ENCODE measurements at places on chromosomes 12 and 14.

DNA sequence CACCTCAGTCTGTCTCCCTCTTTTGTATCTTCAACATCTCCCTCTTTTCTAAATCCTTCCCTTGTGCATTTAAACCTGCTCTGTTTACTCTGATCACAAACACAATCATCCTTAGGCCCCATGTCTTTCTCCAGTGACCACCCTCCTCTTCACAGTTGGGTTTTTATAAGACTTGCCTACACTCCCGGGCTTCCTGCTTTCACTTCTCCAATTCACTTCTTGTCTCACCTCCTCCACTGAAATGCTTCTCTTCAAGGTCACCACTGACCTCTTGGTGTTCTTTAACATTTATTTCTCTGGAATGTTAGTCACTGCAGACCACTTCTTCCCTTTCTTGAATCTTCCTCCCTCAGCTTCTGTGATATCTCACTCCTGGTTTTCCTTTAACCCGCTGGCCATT, 8.7 kb upstream of the SMCO2 start:
- DNase-seq: no peak

DNA sequence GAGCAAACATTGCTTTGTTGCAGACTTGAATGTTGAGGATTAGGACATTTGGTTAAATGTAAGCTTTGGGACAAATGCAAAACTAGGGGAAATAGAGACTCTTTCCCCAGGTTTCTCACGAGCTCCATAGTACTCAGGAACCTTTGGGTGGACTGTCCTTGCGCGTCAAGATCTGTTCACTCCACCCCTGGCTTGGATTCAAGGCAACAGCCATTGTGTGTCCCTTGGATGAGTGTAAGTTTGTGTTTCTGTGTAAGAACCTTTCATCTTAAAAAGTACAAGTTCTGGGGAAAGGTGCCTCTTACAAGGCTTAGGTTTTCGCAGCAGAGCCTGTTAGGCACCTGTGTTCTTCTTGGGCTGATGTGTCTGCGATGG, 3.7 kb downstream of the SUSD6 start:
- DNase-seq: no peak

- no peak for DNase-seq
These were observed 36.3 kb downstream of the HMGA2 start for GRCh38 chr12:65860600-65860999.

- no peak for DNase-seq
These were observed 919.9 kb downstream of the FSCB start for GRCh38 chr14:43587183-43587582.

GRCh38 chr12:118979763-118980406, 1.5 kb upstream of the SRRM4 start:
- no peak for DNase-seq

GRCh38 chr14:73759183-73759713, 45.1 kb upstream of the PNMA1 start:
- DNase-seq: peak; percentile 91

DNA sequence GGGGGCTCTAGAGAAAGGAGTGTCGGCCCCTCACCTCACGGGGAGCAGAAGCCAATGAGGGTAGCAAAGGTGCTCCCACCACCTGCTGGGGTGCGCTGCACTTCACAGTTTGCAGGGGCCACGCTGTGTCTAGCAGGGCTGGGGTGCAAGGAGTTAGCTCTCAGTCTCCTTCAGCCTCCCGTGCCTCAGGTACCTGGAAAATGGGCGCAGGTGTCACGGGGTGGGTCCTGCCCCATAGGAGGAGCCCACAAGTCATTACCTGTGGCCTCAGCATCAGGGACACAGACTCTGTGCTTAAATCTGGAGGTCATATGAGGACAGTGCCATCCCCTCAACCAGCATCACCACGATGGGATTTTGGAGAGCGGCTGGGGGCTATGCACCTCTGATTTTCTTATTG, 326.7 kb downstream of the ADGRD1 start:
- peak; percentile 35 for DNase-seq

DNA sequence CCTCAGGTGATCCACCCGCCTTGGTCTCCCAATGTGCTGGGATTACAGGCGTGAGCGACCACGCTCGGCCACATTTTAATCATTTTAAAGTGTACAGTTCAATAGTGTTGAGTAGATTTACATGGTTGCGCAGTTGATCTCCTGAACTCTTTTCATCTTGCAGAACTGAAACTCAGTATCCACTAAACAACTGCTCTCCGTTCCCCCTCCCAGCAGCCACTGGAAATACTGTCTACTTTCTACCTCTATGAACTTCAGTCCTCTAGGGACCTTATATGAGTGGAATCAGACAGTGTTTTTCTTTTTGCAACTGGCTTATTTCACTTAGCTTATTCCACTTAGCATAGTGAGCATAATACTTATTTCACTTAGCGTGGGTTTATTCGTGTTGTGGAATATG, 53.7 kb downstream of the KCTD10 start:
- DNase-seq: no peak

DNA sequence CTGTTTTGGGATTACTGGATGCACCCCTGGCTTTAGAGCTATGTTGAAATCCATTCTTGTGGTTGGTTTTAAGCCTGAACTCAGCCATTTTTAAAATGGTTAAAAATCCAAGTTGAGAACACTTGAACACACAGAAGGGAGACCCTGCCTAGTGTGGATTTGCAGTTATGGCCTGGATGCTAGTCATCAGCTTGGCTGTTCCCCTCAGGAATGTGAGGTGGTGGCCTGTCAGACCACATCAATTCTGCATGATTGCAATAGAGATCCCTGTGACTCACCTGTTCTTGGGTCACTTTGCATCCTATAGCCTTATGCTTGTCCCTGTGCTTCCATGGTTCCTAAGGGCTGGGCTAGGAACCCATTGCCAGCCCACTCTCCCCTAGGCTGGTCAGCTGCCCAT, 454.1 kb downstream of the ATP23 start:
- DNase-seq: no peak

- no peak for DNase-seq
These were observed 137.9 kb downstream of the BTG1 start for GRCh38 chr12:92007787-92008186.

DNA sequence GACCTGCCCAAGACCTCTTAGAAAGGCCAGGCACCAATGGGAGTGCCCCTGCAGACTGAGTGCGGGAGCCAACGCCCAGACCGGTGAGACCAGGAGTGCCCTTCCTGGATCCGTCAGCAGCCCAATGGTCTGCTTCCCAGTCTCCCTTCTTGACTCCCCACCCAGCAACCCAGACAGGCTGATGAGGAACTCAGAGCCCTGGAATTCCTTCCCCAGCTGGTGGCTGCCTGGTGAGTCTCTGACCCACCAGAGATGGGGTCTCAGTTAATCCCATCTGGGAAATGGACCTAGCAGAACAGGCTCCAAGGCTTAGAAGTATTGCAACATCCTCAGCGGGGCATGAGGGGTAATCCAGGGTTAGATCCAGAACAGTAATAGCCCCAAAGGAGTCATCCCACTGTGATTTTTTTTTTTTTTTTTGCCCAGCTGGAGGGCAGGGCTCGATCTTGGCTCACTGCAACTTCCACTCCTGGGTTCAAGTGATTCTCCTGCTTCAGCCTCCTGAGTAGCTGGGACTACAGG, 1.5 kb upstream of the RASAL1 start:
- no peak for DNase-seq

GRCh38 chr12:127998988-127999387, 268.0 kb upstream of the TMEM132C start:
- no peak for DNase-seq
